Lower lobe of right lung (tissue), 2 donors: ENCODE measurements at places on chromosomes 2 and 18.

DNA sequence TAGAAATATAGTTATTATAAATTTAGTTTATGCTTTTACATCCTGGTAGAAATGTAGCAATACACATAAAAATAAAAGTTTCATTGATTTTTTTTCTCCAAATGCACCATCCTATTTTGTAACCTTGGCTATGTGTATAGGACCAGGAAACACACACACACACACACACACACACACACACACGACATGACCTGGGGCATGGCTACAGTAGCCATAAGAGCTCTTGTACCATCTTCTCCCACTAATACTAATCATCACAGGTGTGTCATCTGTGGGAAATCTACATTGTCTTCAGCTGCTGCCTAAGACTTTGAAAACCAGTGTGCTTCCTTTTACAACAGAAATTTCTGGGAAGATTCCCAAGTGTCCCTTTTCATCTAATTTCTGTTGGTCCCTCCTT lies 144.3 kb downstream of the MCFD2 start:
- no peak for DNase-seq

DNA sequence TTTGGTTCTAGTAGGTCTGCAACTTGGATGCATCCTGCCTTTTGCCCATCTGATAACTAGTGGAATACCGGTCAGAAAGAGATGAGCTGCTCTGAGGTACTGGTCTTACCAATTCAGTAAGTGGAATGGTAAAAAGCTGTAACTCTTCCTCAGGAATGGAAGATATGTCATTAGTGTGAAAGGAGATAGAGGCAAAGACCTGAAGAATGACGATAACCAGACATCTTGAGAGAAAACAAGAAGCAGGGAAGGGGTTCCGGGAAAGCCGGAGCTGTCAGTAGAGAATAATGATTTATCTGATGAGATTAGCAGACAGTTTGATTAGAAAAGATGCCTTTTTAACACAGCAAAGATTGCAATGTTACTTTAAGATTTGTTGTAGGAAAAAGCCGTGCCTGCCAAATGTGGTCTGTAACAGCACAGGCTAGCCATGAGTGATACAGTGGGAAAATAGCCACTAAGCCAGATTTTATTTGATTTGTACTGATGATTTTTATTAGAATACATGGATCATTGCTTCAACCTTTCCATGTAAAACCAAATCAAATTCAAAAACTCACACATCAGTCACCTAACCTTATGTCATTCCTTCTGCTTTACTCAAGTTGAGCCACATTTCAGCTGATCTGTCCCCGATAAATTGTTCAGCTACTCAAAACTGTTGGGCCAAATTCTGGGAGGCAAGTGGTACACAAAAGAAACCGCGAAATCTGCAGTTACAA lies 110.0 kb downstream of the TCF4 start:
- DNase-seq = no peak

GRCh38 chr2:44942304-44943030 lies 965 bp downstream of the SIX3 start:
- DNase-seq = peak; percentile 48

GRCh38 chr2:239401881-239402233 lies 1.0 kb upstream of the HDAC4 start:
- DNase-seq = peak; percentile 77

- DNase-seq = no peak
Measured at GRCh38 chr2:80001701-80002101, 302.9 kb downstream of the LRRTM1 start.

GRCh38 chr2:233503481-233503880 lies 63.1 kb downstream of the USP40 start:
- no peak for DNase-seq

GRCh38 chr2:218031261-218031660 lies 28.5 kb upstream of the TNS1 start:
- DNase-seq = no peak

DNA sequence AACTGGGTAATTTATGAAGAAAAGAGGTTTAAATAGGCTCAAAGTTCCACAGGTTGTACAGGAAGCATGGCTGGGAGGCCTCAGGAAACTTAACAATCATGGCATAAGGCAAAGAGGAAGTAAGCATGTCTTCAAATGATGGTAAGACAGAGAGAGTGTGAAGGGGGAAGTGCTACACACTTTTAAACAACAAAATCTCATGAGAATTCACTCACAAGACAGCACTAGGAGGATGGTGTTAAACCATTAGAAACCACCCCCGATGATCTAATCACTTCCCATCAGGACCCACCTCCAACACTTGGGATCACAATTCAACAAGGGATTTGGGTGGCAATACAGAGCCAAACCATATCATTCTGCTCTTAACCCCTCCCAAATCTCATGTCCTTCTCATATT lies 34.9 kb downstream of the CFAP210 start:
- no peak for DNase-seq

DNA sequence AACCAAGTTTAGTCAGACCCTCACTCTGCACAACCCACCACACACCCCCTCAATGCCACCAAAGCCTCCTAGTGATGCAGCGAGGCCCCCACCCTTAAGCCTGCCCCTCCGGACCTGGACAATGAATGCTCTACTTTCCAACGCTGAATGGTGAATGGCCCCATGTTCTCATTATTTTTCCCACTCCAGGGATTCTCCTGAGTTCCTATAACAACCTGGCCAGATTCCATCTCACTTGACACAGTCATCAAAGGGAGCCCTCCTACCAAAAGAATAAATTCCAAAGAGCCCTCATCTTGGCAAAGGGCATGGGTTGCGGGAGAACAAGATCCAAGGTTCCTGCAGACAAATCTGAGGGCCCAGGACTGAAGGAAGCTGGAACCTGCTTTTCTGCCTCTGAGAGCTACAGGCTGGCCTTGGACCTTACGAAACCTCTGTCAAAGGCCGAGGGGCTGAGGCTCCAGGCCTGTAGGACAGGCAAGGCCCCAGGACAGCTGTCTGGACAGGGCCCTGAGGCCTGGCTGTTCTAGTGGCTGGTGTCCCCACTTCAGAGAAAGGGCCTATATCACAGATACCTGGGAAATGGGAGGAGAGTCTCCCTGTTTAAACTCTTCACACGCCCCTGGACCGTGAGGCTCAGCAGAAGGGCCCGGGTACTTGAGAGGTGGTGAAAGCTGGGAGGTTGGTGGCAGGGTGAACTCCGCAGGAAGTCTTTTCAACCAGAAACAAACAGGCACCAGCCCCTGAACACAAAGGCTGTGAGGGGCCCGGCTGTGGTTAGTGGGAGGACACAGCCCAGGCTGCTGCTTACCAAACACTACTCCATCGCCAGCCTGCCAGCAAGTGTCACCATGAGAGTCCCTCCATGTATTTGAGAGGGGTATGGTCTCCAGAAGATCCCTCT lies 27.3 kb downstream of the SFXN5 start:
- DNase-seq = no peak

GRCh38 chr2:230327418-230328154 lies 593 bp downstream of the SP140L start:
- DNase-seq = no peak

- DNase-seq = no peak
Measured at GRCh38 chr2:171347591-171348032, 86.2 kb downstream of the METTL8 start.

DNA sequence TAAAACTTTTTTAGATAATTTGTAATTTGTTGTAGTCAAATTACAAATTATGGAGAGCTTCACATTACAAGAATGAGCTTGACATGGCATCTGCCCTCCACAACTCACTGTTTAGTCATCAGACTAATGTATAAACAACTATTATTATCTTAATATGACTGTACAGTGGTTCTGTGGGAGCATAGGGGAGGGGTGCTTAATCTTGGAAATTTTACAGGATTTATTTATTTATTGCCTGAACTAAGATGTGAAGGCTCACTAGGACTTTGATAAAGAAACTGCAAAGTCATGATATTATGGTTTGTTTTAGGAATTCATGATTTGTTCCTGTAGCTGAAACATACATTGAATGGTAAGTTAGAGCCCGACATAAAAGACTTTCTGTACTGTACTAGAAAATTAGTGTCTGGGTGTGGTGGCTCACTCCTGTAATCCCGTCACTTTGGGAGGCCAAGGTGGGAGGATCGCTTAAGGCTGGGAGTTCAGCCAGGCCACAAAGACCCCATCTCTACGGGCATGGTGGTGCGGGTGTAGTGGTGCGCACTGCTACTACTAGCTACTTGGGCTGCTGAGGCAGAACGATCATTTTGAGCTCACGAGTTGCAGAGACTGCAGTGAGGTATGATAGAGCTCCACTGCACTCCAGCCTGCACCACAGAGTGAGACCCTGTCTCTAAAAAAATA lies 2.1 kb downstream of the MARCHF7 start:
- DNase-seq = no peak

DNA sequence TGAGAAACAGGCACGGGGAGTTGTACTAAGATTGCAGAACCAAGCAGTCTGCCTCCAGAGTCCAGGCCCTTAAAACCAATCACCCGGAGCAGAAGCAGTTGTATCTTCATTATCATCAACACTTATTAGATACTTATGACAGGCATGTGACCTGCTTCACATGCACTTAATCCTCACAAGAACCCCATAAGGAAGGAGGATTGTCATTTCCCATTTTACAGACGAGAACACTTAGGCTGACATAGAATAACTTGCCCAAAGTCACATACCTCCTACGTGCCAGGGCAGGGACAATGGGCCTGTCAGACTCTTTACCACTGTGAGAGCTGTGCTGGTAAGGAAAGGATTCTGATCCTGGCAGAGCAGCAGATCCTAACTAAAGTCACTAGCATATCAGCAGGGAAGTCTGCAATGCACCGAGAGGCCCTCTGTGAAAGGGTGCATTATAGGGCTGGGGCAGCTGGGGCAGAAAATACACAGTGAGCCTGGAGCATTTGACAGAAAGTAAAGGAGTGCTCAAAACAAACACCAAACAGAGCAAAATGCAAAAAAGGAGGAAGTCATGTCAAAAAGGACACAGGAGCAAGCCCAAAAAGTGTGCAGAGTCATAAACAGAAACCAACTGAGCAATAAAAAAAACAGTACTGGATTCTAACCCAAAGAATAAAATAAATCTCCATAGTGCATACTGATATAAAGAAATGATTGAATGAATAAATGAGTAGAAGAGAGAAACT lies 55.9 kb upstream of the SP3 start:
- DNase-seq = no peak

- no peak for DNase-seq
Measured at GRCh38 chr2:150370561-150370960, 116.9 kb downstream of the RND3 start.

- no peak for DNase-seq
Measured at GRCh38 chr18:3139406-3139805, 80.4 kb downstream of the MYOM1 start.

DNA sequence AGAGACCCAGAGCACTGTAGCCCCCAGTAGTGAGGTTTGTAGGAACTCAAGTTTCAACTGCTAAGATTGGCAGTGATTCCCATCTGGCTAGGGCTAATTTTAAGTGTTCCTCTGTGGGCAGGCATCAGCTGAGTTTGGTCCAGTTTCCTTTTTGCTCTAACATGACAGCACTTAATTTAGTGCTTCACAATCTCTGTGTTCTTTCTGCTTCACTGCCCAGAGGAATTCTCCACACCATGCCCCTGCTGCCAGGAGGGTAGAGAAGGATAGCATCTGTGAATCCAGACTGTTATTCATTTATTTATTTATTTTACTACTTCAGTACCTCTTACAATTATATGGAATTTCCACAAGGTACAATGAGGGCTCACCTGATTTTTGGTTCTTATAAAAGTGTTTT lies 549.9 kb upstream of the FSIP2 start:
- DNase-seq = no peak
